Stimulated activated CD4-positive, alpha-beta T cell treated with anti-CD3 and anti-CD28 coated beads, TNF-alpha, amount 100 ng/mL, for 1 hour (primary cell): ENCODE measurements at places on chromosomes 6 and 20.

GRCh38 chr6:153101461-153101860 is 29.6 kb downstream of the RGS17 start:
- DNase-seq, result no peak

DNA sequence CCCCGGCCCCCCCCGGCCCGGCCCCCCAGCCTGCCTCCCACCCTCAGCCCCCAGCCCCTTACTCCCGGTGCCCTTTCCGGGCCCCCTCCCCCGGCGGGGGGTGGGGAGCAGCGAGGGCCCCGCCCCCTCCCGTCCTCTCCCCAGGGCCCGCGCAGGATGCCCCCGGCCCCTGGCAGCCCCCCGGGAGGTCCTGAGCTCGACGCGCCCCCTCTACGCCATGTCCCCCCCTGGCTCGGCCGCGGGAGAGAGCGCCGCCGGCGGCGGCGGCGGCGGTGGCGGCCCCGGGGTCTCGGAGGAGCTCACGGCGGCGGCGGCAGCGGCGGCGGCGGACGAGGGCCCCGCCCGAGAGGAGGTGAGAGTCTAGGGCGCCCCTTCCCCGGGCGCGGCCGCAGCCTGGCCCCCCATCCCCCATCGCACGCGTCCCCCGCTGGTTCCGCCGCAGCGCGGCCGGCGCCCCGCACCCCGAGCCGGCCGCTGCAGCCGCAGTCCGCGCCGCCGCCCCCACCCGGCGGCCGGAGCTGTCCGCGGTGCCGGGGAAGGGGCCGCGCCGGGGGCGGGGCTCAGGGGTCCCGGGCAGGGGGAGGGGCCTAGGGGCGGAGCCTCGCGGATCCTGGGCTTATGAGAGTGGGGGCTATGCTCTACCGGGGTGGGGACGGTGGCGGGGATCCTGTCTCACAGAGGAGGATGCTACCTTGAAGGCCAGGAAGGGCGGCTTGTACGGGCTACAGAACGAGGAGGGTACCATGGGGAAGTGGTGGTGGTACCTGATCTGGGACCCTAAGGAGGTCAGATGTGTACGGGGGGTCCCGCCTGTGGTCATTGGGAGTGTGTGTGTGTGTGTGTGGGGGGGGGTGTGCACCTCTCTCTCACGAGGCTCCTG is 516 bp downstream of the TMEM151B start:
- no peak for DNase-seq

GRCh38 chr20:45377269-45377668 is 856 bp downstream of the TP53TG5 start:
- DNase-seq, result no peak

DNA sequence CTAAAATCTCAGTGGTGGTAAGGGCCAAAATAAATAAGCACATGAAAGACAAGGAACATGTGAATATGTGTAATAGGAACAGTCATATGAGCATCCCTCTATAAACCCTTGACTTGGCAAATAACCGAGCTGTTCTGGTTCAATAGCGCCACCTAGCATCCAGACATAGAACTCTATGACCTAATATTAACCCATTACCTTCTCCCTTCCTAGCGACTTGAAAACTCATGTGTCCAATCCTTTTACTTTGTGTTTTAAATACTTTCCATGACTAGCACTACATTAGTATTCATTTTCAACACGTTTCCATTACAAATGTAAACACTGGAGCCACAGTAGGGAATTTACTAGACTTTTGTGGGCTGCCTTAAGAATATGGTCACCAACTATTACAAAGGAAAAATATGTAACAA is 279.7 kb downstream of the UST start:
- no peak for DNase-seq

DNA sequence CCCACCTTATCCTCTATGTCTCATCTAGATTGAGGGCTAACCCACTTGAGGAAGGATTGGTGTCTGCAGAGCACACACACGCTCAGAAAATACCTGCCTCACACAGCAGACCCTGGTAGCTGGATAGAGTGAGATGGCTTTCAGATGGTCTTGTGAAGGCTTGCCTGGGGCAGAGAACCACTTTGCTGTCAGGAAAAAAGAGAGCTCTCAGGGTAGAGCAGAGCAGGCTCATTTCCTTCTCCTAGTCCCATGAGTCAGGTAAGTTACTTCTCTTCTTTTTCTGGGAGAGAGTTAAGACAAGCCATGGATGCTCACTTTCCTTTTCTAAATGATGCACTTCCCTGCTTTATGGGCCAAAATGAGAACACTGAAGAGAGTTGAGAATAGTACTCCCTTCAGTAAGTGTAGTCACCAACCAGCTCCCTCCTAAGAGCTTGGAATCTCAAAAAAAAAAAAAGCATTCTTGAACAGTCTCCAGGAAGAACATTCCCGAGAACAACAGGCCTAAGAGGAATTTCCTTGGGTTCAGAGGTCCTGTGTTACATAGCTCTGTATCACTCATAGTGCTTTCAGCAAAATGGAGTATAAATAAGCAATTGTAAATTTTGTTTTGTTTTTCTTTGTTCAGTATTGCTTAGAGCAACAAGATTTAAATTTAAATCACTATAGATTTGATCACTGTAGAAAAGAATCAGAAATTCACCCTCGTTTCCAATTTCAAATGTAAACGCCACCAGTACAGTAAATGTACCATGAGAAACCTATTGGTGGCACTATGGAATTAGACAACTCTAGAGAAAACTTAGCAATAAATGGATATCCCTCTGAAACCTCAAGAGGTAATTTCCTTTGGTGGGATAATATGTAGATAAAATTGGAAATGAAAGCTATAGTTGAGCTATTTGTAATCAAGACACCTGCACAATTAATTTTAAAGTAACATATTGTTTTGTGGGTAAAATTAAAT is 530.3 kb downstream of the RFPL4B start:
- DNase-seq, result no peak

- no peak for DNase-seq
These were observed 128.0 kb downstream of the RIN2 start for GRCh38 chr20:19885939-19886660.

GRCh38 chr6:168711049-168711640 is 270.2 kb downstream of the SMOC2 start:
- DNase-seq, result no peak
